Effector memory CD8-positive, alpha-beta T cell (primary cell): ENCODE measurements at places on chromosomes 16 and 17.

GRCh38 chr17:17810895-17811248, 25.9 kb downstream of the SREBF1 start:
- no peak for DNase-seq

GRCh38 chr16:4780235-4780634, 7.9 kb downstream of the SEPTIN12 start:
- DNase-seq = no peak

DNA sequence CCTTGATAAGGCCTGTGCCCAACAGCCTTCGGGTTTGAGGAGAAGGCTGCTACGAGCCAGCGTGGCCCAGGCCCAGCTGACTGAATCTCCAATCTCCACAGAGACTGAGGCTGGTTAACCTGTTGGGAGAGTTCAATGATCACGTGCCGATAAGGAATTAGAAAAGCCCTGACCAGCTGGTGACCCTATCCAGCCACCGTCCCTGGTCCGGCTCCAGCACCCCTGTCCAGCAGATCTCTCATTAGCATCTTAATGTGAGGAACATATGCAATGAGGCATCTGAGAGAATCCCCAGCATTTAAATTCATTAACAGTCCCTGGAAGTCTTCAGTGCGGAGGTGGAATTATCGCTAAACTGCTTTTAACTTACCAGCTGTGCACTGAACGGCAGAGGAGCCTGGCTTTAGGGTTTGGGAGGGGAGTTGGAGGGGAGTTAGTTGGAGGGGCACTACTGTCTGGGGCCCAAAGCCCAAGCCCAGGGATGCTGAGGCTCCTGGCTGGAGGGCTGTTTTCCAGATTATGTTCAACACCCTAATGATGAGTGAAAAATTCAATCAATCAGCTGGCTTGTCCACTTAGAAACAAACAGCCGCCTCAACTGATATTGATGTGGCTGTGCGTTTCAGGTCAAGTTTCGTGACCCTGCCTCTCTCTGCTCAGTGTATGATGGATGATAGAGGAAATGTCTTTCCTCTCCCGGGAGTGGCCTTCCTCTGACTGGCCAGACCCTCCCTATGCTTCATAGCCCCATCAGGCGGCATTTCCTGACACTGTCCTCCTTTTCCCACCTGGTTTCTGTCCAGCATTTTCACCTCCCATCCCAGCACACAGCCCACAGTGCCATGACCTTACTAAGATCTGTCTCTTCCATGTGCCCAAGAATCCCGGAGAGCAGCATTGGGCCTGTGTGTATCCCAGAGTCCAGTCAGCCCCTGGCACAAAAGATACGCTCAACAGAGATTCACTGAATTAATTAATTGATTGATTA, 184.5 kb downstream of the CCT6B start:
- DNase-seq = no peak

DNA sequence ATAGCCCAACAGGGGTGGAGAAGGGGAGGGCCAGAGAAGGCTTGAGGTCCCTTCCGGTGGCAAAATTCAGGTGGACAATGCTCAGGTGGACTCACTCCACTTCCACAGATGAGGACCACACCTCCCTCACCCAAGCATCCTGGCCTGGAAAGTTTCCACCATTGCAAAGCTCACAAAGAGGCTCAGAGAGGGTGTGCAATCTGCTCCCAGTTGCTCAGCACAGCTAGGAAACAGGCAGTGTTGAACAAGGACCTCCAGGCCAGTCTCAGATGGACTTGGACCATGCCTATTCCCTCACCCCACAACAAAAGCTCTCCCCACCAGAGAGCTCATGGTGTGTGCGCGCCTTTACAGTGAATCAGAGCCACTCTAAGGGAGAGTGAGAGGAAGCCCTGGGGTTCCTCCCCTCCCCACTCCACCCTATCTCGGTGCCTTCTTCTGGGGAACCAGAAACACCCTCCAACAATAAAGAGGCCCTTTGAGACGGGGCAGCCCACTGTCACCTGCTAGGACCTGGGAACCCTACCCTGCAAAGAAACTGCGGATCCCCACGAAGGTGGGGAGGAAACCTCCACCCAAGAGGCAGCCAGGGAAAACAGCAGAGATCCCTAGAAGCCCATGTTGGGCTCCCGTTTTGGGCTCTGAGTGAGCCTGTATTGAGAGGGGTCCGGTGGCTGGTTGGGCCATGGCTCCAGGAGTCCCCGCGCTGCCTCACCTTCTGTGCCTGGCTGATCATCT, 1.6 kb downstream of the FAM83G start:
- DNase-seq = no peak

- no peak for DNase-seq
These were observed 55.9 kb downstream of the FOXL1 start for GRCh38 chr16:86634292-86634691.

DNA sequence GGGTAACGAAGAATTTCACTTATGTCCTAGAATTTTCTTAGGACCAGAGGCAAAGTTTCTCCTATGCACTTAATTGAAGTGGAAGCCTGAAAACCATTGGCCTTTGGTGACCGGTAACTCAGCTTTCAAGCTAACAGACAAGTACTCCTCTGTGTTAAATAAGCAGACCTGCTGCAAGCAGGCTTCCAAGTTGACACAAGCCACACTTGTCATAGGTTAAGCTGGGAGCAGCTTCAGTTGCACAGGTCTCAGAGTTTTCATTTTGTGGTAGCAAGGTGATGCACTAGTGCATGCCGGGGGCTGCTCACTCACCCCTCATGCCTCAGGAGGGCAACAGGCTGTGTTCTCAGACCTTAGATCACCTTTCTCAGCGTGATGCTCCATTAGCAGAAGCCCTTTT, 399.9 kb downstream of the UTP18 start:
- DNase-seq = no peak

- no peak for DNase-seq
These were observed 24.7 kb downstream of the GDE1 start for GRCh38 chr16:19497176-19497575.

- DNase-seq = no peak
These were observed 80.2 kb upstream of the SMURF2 start for GRCh38 chr17:64742326-64742725.

- no peak for DNase-seq
These were observed 7.8 kb upstream of the EVI2A start for GRCh38 chr17:31329221-31329620.

DNA sequence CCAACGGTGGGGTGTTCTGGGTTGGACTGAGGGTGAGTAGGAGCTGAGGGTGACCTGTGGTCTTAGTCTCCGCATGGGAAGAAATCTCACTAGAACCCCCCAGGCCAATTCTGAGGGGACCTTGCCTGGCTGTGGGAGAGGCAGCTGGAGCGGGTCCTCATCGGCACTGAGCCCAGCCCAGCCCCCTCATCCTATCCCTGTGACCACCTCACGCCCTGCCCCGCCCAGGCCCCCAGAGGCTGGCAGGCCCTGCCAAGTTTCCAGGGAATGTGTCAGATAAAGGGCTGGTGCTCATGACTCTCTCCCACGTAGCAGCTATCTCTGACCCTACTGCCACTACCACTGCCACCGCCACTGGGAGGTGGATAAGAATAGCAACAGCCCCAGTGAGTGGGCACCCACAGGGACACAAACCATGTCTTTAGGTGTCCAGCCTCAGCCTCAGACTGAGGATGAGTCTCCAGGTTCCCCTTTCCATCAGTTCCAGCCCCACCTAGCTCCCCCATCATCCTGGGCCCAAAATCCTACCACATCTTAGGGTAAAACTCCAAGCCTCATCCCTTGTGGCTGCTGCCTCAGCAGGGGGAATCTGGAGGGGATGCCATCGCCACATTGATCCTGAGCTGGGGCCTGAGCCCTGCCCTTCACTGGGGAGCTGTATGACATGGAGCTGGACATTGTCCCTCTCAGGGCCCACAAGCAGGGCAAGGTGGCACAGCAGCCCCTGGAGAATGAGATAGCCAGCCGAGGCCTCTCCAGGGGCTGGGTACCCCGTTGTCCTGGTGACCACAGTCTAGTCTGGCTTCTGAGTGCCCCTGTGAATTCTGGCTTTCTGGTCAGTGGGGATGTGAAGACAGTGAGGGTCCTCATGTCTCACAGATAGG, 14.9 kb downstream of the CDH16 start:
- DNase-seq = no peak

DNA sequence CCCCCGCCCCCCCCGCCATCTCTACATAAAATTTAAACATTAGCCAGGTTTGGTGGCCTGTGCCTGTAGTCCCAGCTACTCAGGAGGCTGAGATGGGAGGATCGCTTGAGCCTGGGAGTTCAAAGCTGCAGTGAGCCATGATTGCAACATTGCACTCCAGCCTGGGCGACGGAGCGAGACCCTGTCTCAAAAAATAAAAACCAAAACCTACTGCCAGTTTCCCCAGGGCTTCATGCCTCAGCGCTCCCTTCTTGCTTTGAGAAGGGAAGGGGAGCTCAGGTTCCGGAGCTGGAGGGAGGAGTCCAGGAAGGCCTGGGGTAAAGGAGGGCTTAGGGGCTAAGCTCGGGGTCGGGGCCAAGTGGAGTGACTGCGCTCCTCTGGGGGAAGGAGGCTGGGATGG, 20.5 kb downstream of the PLCD3 start:
- no peak for DNase-seq

GRCh38 chr16:73057291-73058210, 9.6 kb upstream of the ZFHX3 start:
- DNase-seq = no peak

- no peak for DNase-seq
These were observed 366.5 kb downstream of the SEC14L1 start for GRCh38 chr17:77507111-77507885.

GRCh38 chr17:79674506-79675412, 56.0 kb upstream of the ENPP7 start:
- DNase-seq = no peak

DNA sequence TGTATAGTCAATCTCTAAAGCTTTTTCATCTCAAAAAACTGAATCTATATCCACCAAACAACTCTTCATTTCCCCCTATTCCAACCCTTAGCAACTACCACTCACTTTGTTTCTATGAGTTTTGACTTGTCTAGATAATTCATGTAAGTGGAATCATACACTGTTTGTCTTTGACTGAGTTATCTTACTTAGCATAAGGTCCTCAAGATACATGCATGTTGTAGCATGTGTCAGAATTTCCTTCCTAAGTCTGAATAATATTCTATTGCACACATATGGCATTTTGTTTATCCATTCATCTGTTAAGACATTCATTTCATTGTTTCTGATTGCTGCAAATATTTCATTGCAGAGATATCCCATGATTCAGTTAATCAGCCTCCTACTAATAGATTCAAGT, 72.2 kb downstream of the SSH2 start:
- no peak for DNase-seq

DNA sequence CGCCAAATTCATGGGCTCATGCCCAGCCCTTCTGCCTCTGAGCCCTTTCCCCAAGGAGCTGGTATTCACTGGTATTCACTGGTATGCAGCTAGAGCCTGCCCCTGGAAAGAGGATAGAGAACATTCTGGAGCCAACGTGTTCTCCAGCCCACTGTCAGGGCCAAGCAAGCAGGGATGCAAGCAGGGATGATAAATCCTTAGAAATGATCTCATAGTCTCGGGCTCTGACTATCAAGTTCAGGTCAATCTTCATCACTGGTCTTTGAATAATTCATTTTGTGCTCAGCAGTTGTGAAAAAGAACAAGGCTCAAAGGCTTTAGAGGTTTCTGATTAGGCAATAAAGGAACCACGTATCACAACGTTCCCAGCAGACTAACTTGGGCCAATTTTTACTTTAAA, 57.3 kb downstream of the CACNG5 start:
- DNase-seq = no peak

- no peak for DNase-seq
These were observed 898.2 kb upstream of the GOT2 start for GRCh38 chr16:59632276-59632855.

GRCh38 chr17:12627781-12628451, 37.8 kb upstream of the MYOCD start:
- DNase-seq = no peak

DNA sequence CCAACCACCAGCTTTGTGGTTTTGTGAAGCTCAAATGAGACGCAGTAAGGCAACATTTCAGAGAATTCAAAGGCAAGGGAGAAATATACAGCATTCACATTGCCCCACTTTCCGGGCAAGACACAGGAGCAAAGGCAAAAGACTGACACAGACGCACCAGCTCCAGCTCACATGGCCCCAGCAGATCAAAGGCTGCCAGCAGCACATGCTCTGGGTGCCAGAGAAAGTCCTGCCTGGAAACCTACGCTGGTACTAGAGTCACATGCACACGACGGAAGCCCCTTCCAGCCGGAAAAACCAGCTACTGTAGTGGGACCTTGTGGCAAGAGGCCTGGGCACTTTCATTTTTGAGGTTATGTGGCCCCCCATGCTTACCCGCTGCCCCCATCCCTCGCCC, 50.1 kb downstream of the GTF3C1 start:
- no peak for DNase-seq

- DNase-seq = peak; percentile 40
These were observed 53.0 kb downstream of the RPA1 start for GRCh38 chr17:1882836-1883235.

DNA sequence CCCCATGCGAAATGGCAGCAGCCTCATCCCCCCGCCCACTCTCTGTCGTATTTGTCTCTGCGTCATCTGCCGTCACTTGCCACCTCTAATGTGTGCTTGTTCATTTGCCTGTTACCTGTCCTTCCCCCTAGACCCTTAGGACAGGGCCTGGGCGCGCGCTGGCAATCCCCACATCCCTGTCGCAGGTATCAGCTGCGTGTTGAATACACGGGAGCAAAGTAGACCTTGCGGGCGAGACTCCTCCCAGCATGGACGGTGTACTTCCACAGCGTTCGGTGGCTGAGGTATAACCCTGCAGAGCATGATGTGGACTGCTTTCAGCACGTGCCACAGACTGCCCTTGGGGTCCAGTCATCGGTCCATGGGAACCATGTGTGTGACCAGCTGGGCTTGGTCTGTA, 170.1 kb upstream of the CHMP6 start:
- DNase-seq = no peak

GRCh38 chr17:38908676-38909181, 16.7 kb upstream of the LASP1NB start:
- DNase-seq = no peak

DNA sequence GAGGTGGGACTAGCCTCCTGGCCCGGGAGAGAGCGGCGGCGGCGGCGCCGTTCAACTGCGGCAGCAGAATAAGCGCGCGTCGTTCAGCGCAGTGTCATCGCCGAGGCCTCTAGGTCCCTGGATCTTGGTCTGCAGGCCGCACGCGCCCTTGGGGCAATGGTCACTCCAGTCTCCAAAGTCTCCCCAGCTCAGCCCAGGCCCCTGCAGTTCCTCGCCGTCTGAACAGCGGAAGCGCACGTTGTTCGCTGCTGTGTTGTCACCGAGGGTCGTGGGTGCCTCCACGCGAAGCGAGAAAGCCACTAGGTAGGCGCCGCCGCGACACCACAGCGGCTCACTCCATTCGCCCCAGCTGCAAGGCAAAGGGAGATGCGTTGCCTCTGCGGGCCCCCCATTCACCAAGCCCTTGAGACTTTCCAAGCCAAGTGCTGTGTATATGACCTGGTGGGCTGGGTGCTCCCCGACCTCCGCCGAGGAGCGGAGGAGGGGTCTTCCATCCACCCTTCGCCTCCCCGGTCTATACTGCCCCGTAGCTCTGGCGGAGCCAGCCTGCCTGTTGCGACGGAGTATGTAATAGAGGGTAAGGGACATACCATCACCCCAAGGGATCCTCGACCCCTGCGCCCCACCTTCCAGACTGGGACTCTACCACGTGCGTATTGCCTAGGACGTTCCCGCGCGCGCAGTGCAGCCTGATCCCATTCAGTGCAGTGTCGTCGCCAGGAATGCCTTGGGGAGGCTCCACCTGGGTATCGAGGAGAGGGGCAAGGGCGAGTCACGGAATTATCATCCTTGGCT, 656 bp downstream of the VMO1 start:
- no peak for DNase-seq
